ENCODE measurements at places on chromosomes 13 and 19.

- DNase-seq = no peak
Measured at GRCh38 chr13:66565279-66565678, 664.9 kb downstream of the PCDH9 start.

DNA sequence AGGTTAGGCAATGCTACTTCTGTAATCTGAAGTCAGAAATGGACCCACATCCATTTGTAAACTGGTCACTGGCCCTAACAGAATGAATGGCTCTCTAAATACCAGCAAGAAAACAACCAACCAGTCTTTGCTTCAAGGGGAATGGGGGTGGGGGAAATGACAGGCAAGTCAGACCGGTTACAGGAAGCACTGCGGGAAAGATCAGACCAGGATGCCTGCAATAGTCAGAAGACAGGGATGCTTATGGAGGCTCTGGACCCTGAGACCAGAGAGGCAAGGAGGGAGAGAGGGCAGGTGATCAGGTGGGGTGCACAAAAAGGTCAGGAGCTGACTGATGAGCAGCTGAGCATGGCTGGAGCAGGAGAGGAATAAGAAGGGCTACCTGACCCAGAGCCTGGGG, 13.1 kb downstream of the MED26 start:
- no peak for DNase-seq

GRCh38 chr13:74979703-74980102, 502.3 kb downstream of the TBC1D4 start:
- DNase-seq = no peak

DNA sequence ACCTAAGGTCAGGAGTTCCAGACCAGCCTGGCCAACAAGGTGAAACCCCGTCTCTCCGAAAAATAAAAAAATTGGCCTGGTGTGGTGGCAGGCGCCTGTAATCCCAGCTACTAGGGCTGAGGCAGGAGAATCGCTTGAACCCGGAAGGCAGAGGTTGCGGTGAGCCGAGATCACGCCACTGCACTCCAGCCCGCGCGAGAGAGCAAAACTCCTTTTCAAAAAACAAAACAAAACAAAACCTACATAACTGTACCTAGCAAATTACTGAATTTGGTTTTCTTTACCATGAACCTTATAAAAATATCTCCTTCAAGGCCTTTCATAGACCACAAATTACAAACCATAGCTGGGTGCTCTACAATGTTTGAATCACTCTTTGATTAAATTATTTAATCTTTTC, 760 bp downstream of the ZNF91 start:
- DNase-seq = no peak

DNA sequence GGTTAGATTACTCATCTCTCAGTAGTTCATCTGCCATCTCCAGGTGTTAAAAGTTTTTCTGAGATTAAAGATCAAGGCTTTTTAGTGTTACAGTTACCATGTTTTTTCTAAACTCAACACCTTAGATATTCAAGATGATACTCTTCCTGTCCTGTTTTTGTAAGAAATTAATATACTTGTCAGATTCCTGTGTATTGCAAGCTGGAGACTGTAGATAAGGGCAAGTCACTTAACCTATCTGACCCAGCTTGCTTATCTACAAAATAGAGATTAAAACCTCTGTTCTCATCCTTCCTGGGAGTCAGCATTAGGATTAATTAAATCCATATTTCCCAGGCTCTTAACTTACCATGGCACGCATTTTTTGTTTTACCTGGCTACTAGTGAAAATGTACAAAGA, 25.2 kb downstream of the SUGT1 start:
- DNase-seq = no peak

DNA sequence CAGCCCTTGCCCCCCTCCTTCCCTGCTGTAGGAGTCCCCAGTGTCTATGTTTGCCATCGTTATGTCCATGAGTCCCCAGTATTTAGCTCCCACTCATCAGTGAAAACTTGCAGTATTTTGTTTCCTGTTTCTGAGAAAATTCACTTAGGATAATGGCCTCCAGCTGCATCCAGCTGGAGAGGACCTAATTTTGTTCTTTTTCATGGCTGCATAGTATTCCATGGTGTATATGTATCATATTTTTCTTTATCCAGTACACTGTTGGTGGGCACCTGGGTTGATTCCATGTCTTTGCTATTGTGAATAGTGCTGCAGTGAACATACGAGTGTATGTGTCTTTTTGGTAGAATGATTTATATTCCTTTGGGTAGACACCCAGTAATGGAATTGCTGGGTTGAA, 18.0 kb upstream of the POP4 start:
- DNase-seq = no peak

GRCh38 chr13:44694291-44694690, 118.2 kb upstream of the TSC22D1 start:
- no peak for DNase-seq

- no peak for DNase-seq
Measured at GRCh38 chr13:40017662-40018262, 362.3 kb downstream of the COG6 start.

GRCh38 chr13:59356607-59357006, 807.1 kb downstream of the DIAPH3 start:
- no peak for DNase-seq

DNA sequence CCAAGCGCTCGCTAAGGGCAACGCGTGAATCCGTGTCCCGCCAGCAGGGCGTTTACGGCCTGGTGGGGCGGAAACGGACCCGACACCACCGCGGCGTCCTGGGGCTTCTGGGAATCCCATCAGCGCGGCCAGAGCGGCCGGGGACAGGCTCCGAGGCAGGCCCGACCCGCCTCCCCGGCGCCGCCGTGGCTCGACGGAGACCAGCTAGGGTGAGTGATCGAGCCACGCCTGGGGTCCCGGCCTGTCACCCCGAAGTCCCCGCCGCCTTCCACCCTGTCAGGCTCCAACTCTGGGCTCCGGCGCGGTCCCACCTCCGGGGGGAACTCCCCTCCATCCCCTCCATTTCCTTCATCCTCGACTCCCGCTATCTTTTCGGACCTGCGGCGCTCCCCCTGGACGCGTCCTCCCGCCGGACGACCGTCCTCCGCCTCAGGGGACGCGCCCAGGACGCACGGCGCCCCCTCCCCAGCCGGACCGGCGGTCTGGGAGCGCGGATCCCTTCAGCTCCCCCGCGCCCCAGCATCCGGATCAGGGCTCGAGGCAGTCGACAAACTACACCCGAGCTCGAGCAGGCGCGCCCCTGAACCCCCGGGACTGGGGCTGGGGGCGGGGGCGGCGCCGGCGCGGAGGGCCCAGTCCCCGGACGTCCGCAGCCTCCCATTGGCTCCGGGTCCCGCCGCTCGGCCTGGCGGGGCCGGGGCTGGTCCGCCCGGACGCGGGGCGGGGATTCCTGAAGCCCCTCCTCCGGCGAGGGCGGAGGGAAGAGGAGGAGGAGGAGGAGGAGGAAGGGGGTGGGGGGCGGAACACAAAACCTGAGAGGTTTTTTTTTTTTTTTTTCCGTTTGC, 638 bp upstream of the BICRA start:
- DNase-seq = peak; percentile 71

DNA sequence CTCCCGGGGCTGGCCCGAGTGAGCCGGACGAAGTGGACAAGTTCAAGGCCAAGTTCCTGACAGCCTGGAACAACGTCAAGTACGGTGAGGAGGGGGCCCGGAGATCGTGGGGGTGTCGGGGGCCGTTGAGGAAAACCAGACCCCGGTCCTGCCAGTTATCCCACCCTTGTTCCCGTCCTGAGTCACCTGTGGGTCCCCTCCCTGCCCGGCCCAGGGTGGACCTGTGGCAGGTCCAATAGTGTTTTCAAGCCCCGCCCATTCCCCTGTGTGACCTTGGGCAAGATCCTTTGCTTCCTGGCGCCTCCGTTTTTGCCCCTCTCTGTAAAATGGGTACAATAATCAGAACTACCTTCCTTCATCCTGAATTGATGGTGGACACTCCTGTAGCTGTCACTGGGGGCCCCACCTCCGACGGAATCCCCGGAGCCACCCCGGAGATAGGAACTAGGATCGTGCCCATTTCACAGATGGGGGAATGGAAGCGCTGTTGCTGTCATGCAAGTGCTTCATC, 593 bp downstream of the ATG4D start:
- DNase-seq = no peak

DNA sequence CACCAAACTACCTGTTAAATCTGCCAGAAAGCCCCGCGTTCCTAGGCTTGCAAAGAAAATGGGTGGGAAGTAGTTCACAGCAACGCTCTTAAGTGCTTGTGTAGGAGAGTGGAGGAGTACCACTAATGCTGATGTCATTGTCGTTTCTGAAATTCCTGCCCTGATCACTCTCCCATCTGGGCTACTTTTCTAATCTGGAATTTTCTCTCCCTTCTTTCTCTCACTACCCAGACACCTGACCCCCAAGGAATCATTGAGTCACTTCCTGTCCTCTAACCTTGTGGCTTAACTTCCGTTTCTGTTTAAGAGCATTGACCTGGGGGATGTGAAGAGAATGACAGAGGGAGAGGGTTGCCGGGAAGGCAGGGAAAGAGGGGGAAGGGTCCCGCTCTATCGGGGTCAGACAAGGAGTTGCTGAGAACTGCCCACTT, 98.7 kb downstream of the STARD13 start:
- DNase-seq = no peak

DNA sequence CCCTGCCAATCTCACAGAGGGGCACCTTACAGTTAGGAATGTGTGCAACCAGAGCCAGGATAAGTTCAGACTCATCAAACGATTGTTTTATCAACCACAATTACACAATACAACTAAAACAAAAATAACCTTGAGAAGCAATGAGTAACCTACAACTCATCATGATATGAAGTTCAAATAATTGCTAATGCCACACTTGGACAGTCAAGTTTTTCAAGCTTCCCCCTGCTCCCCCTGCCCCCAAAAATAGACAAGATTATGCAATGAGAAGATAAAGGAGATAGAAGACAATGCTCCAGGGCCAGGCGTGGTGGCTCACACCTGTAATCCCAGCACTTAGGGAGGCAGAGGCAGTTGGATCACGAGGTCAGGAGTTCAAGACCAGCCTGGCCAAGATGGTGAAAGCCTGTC, 13.6 kb upstream of the KPNA3 start:
- DNase-seq = no peak

GRCh38 chr13:110449219-110450015, 112.1 kb downstream of the RAB20 start:
- DNase-seq = no peak

GRCh38 chr13:99211421-99212035, 10.9 kb downstream of the UBAC2 start:
- DNase-seq = no peak

GRCh38 chr13:76799696-76800095, 86.5 kb downstream of the KCTD12 start:
- DNase-seq = no peak

DNA sequence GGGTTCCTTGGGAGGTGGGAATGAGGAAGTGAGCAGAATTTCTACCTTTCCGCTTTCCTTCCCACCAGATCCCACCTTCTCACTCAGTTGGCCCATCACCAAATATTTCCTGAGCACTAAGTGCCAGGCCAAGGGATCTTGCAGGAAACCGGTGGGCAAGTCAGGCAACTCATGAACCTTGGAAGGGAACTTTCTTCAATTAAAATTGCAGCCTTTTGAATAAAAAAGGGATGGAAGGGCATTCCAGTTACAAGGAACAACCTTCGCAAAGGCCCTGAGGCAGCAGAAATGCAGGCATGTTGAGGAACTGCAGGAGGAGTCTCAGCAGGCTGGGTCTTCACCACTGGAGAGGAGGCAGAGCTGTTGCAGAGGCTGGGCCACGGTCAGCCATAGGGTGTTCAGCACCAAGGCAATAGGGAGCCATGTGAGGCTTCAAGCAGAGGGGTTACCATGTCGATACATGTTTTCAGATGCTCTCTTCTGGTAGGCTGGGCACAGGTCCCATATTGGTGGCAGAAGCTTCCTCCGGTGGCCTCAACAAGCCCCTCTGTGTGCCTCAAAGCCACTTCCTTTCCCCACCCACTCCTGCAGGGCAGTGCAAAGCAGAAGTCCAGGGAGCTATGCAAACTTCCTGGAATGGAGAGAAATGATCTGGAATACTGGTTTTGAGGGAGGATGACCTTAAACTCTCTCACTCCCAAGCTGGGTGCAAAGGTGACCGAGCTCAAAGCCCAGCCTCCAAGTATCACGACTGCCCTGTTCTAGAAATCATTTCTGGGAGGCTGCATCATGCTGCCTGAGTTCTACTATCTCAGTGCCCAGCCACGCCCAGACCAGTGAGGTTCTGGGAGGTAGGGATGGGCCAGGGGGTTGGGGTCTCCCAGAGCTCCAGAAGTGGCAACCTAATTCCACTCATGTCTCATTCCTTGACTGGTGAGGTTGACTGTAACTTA, at the start of gene FUT6:
Gene FUT6 (minus strand): TSS at position 638 of the 953 bp plus-strand sequence. CDS start 7,135 bp downstream, outside the sequence.
- no peak for DNase-seq

DNA sequence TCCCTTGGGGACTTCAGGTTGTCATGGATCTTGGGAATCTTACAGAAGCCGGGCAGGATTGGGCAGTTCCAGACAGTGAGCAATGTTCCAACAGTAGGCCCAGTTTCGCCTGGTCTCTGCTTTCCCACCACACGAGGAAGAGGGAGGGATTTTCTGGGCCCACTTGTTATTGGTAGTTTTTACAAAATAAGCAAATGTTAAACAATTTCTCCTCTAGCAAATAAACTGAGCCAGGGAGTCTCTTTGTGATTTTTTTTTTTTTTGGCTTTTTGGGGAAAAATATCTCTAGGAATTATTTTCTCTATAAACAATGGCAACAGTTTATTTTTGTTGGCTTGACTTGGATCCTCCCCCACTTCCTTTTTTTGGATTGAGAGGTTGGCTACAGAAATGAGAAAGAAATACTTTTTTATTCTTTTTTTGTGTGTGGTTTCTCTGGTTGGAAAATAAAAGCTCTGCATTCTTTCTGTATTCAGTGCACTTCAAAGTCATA, 89.3 kb downstream of the TM9SF2 start:
- no peak for DNase-seq

- no peak for DNase-seq
Measured at GRCh38 chr13:95226932-95227695, 74.1 kb downstream of the ABCC4 start.

GRCh38 chr13:98541701-98542203, 35.2 kb downstream of the STK24 start:
- DNase-seq = no peak

GRCh38 chr13:51806566-51806965, 2.6 kb upstream of the DHRS12 start:
- peak; percentile 13 for DNase-seq
